ENCODE measurements at places on chromosomes 4 and X.
A peak's percentile ranks its signal among the peaks of the same experiment; 100 is the strongest.

GRCh38 chrX:50188859-50189600 is 11.8 kb downstream of the AKAP4 start:
- DNase-seq, result no peak

DNA sequence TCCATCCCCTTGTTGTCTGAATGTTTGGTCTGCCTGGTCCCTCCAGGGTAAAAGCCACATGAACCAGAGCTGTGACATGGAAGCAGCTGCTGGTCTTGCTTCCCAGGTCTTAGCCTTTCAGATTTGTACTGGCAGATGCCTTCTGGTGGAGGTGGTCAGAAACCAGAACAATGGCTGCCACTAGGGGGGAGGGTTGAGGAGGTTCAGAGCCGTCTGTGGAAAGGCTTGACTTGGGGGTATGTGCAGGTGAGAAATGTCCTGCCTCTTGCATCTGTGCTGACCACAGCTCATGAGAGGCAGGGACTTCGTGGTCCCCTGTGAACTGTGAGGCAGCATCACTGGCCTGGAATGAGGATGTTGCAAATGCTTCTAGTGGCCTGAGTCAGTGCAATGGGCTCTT is 144.2 kb upstream of the WDR1 start:
- DNase-seq, result no peak

DNA sequence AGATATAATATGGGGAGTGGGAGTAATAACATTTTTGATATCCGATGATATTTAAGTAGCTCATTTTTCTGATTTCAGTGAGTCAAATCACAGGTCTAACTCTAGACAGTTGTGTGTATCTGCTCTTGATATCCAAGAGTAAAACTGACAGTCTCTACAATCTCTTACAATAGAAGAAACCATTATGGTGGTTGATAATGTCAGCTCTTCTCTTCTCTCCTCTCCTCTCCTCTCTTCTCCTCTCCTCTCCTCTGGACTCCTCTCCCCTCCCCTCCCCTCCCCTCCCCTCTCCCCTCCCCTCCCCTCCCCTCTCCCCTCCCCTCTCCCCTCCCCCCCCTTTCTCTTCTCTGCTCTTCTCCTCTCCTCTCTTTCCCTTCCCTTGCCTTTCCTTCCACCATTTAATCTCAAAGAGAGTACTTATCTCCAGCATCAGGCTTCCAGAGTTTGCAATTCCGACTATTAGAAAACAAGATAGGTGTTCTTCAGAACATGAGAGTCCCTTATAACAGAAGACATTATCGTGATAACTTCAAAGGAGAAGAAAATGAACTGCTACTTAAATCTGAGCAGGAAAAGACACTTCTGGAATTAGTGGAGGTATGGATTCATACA is 6.2 kb downstream of the TDO2 start:
- DNase-seq, result no peak

- peak; percentile 54 for DNase-seq
Measured at GRCh38 chrX:41759817-41760216, 35.8 kb downstream of the GPR82 start.

- peak; percentile 94 for DNase-seq
Measured at GRCh38 chr4:138039010-138039409, 203.1 kb downstream of the SLC7A11 start.

- DNase-seq, result no peak
Measured at GRCh38 chrX:77893713-77894112, 1.5 kb downstream of the MAGT1 start.

DNA sequence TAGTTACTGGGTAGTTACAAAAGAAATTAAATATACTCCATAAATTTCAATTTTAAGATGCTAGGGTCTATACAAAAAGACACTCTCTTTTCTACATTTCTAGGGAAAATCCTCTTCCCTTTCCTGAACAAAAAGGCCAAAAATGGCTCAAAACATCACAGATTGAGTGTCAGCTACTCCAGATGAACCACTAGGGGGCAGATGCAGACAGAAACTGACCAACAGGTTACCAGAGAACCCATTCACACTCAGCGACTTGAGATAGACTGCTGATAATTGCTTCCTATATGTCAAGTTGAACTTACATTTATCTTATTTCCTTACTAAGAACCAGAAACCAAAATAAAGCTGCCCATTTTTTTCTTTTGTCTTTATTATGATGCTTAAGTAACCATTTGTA is 83.4 kb upstream of the MID1IP1 start:
- DNase-seq, result peak; percentile 20

GRCh38 chr4:123603165-123603564 is 206.6 kb downstream of the SPRY1 start:
- DNase-seq, result peak; percentile 36

- DNase-seq, result no peak
Measured at GRCh38 chrX:34341258-34341657, 209.1 kb upstream of the FAM47A start.

GRCh38 chr4:57039345-57039744 is 60.6 kb downstream of the POLR2B start:
- DNase-seq, result no peak

GRCh38 chr4:69764311-69764710 is 3.9 kb upstream of the SULT1B1 start:
- DNase-seq, result no peak

DNA sequence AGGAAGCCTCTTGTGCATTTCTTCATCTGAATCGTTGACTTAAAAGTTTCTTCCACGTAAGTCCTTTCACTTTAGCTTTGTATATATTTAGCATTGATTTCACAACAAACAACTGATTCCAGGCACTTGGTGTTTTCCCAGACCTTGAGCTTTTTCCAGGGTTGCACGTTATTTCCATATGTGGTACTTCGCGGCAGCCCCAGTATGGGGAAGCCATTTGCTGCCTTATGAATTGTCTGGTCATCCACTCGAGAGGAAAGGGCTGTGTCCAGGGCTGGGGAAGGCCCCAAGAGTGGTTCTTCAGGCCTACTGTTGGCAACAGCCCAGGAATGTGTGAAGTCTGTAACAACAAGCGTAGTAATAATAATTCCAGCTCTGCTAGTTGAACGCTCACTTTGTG is 2.8 kb upstream of the TLR8 start:
- peak; percentile 24 for DNase-seq

GRCh38 chr4:157075811-157076577 is at the start of gene GLRB:
Gene GLRB (plus strand): TSS chr4:157076150. CDS start chr4:157078025, 1,875 bp downstream.
- DNase-seq, result peak; percentile 11

DNA sequence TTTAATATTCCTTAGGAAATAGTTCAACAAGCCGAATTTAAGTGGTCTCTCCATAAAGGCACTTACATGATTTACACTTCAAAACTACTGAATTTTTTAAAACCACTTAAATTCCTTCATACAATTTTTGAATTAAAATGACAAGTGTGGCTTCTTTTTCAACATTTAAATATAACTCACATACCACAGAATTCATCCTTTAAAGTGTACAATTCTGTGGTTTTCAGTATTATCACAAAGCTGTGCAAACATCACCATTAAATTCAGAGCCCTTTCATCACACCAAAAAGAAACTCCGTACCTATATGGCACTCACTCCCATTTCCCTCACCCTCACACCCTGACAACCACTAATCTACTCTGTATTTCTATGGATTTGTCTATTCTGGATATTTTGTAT is 200.9 kb upstream of the MAB21L2 start:
- no peak for DNase-seq

DNA sequence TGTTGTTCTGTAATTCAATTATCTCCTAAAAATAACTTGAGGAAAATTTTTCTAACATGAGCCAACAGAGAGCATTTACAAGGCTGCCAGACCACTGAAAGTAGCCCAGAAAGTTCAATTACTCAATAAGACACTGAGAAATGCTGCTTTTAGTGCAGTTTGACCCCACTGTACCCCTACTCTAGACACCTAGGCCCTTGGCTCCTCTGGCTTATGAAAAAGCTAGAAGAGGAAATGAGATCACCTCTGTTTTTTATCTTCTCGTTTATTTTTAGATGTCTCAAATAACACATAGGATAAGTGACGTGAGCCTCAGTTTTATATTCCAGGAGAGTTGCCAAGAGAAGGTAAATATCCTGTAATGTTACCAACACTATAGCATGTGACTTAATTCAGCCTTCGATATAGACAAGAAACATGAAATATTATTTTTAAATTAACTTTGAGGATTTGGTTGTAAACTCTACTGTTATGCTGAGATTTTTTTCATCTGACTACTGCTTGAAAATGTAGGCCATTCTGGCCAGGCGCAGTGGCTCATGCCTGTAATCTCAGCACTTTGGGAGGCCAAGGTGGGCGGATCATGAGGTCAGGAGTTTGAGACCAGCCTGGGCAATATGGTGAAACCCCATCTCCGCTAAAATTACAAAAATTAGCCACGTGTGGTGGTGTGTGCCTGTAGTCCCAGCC is 24.4 kb downstream of the TNIP3 start:
- peak; percentile 89 for DNase-seq

GRCh38 chr4:128315756-128316520 is 28.3 kb upstream of the PGRMC2 start:
- DNase-seq, result no peak

- no peak for DNase-seq
Measured at GRCh38 chrX:124415115-124415800, 68.9 kb downstream of the SH2D1A start.

GRCh38 chrX:84188320-84188834 is 378 bp upstream of the RPS6KA6 start:
- DNase-seq, result peak; percentile 64
